ENCODE measurements at places on chromosomes 4 and X.
A peak's percentile ranks its signal among the peaks of the same experiment; 100 is the strongest.

- DNase-seq, result no peak
These were observed 163.6 kb downstream of the ZNF674 start for GRCh38 chrX:46381630-46382029.

- DNase-seq, result no peak
These were observed 198.1 kb upstream of the FTHL17 start for GRCh38 chrX:31269914-31270313.

- no peak for DNase-seq
These were observed 63.6 kb downstream of the PDLIM5 start for GRCh38 chr4:94515365-94515764.

DNA sequence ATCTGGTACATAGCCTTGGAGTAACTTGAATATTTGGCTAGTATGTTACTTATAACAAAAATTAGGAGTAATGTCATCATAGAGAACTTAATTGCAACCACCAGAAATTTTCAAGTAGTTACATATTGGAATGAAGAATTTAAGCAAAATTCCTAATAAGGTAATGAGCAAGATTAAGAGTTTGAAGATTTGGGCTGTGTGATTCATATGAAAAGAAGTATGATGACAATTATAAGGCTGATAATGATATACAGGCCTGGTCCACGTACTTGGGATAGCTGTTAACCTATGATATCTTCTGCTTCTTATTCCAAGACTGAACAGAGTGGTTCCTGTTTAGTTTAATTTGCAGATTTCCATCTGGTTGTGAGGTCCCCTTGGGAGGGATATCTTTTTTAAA is 463.9 kb downstream of the RAPGEF2 start:
- no peak for DNase-seq

DNA sequence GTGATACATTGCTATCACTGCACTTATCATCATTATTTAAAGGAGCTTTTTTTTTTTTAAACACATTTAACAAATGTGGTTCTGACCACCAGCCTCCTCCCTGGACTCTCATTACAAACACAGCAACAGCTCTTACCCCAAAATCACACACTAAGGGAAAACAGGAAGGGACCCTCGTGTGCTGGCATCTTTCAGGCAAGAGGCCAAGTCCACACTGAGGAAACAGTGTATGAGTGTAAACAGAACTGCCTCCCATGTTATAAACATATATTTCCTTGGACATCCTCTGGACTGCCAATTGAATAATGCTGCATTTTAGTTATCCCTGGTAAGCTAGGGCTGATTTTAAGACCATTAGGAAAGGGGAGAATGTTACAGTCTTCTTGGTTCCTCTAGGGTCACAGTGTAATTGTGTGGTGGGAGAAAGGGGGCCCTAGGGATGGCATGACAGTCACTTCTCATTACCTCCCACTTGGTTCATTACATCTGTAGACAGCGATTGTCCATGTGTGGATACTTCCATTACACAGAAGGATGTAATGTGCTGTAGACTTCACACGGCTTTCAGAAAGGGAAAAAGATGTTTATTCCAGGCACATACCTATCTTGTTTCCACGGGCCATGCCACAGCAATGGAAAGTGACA is 244.6 kb upstream of the TET2 start:
- DNase-seq, result no peak

DNA sequence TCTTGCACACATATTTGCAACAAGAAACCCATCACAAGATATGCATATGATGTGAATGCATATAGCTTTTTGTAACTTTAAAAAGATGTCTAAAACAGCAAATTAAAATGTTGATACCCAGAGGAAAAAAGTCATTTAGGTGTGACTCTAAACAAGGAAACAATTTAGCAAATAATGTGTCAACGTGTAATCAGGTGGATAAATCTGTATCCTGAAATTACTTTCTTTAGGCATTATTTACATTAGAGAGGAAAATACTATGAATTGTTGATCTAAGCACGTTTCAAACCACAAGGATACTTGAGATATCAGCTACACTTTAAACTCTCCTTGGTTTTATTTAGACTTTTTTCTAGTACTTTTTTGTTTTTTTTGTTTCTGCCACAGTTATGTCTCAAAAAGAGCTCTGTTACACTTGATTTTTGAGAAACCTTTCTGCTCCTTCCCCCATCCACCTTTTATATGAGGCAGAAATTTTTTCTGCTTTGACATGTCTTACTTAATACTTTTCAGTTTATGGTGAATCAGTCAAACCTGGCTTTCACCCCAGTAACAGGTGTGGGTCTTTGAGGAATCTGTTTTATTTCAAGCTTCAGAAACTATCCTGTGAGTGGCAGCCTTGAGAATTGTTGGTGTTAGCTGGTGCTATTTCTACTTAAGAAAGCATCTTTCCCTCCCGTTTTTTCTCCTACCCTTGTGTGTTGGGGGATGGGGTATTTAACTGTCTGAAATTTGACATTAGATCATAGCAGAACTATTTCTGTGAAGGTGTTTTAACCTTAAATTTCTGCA is 1.9 kb downstream of the NPNT start:
- DNase-seq, result no peak

GRCh38 chrX:154419688-154420401 is 8.5 kb downstream of the TAFAZZIN start:
- DNase-seq, result no peak

GRCh38 chrX:133575501-133576136 is 160.3 kb upstream of the GPC4 start:
- no peak for DNase-seq

- DNase-seq, result no peak
These were observed 63.7 kb upstream of the CAMK2D start for GRCh38 chr4:113825272-113825671.

- no peak for DNase-seq
These were observed 39.0 kb downstream of the GABRA3 start for GRCh38 chrX:152412105-152412504.

DNA sequence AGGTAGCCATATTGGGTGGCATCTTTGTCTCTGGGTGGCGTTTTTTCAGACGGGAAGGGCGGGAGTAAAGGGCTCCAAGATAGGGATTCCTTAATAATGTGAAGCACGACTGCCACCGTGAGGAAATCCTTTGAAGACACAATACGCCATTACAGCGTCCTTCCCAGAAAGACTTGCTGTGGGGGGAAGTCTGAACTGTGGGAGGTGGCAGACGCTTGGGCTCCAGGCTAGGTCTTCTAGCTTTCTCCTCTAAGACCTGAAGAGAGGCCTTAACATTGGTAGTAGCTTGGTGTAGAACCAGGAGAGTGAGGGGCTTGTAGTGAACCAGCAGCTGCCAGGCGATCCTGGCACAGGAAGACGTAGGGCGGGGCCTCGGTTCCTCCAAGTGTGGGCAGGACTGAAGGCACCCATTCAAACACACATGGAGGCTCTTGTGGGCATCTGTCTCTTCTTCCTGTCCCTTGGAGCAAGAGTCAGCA is 197.3 kb downstream of the OR13H1 start:
- DNase-seq, result peak; percentile 87

- no peak for DNase-seq
These were observed 2576.8 kb downstream of the PCDH7 start for GRCh38 chr4:33296876-33297455.

- DNase-seq, result no peak
These were observed 24.2 kb downstream of the CHST7 start for GRCh38 chrX:46597771-46598170.

- no peak for DNase-seq
These were observed 102.3 kb downstream of the F11 start for GRCh38 chr4:186368281-186368680.

DNA sequence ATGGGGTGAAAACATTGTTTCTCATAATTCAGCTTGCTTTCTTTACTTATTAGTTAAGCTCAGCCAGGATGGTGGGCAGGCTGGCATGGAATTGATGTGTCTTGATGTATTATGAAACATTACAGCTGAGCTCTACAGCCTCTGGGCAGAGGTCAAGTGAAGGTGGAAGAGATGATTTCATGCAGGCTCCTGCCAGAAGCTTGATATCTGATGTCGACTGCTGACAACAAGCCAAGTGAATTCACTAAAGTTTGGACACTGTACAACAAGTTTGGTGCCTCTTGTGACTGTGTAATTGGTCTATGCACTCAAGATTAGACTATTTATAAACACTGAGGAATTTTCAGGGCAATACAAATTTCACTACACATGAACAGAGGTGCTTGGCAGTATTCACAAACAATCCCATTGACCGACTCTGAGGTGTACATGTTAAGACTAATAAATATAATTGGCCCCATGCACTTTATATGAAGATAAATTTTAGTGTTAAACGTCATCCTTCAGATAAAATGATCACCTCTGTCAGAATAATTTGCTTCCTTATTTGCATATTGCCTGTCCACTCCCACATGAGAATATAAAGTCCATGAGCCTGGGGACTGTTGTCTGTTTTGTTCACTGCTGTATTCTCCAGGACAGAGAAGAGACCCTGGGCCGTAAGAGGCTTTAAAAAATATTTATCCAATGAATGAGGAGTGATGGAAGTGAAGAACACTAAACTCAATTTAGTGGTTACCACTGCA is 612.2 kb downstream of the IQCM start:
- no peak for DNase-seq

DNA sequence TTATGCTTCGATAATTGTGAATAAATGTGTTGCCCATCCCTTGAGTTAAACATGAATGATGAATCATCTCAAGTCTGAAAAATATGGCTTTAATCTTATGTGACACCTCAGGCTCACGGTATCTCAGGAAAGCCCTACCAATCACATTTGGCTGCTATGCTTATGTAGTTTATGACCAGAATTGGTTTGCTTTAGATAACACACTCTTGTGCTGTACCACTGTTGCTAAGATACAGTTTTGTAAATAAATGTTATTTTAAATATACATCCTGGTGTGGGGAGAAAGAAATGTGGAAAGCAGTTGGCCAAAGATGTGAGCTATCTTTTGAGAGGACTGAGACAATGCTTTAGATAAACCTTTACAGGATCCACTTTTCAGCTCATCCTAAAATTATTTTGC is 63.2 kb downstream of the NPY1R start:
- no peak for DNase-seq

DNA sequence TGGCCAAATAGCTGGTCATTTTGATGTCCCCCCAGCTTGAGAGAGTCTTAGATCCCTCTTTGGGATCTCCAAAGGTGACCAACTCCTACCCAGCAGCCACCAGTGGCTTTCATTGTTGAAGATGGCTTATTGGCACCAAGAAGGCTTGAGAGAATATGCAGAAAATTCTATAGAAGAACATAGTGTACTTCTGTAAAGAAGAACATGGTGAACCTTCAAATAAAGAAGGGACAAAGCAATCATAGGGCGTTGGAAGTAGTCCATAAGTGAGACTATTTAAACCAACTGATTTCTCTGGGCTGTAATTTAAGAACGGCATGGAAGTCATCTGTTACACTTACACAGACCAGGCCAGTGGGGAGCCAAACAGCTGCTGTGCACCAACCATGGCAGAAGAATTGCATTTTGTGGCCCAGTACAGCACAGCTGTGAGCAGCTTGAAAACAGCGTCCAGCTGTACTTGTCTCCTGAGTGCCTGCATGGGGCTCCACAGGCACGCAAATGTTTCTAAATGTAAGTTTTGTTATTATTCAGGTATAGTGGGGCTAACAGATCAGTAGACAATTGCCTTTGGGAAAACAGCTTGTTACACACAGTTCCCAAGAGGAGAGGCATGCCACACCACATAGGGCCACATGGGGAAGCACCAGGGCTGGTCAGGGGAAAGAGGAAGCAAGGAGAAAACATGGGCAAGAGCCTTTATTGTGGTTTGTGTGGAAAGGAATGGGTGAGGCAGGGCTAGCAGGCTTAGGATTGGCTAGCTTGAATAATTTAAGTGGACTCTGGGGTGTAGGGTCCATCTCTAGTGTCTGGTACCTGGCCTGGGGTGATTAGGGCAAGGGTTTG is 125.0 kb downstream of the ARHGAP6 start:
- no peak for DNase-seq

DNA sequence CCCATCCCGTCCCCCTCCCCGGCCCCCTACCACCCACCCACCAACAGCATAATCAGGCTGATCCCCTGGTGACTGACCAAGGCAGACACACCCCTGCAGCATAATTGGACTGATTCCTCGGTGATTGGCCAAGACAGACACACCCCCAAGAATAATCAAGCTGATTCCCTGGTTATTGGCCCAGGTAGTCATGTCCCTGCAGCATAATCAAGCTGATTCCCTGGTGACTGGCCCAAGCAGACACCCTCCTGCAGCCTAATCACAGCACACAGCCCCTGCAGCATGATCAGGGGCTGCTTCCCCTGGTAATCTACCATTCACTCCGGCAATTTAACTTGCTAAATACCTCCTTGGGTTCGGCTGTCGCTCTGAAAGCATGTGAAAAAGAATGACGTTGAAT is 47.5 kb upstream of the STS start:
- DNase-seq, result no peak

GRCh38 chr4:145635117-145635516 is 15.9 kb downstream of the MMAA start:
- DNase-seq, result no peak

DNA sequence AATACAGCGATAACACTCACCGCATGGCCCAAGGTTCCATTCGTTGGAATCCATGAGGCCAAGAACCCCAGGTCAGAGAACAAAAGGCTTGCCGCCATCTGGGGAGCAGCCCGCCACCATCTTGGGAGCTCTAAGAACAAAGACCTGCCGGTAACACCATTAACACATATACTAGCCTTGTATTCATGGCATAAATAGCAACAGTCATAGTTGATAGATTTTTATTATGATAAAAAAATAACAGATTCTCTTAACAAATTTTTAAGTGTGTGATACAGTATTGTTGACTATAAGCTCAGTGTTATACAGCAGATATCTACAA is 309.4 kb downstream of the GLUD2 start:
- no peak for DNase-seq

GRCh38 chr4:188194421-188194820 is 55.2 kb downstream of the TRIML1 start:
- no peak for DNase-seq

DNA sequence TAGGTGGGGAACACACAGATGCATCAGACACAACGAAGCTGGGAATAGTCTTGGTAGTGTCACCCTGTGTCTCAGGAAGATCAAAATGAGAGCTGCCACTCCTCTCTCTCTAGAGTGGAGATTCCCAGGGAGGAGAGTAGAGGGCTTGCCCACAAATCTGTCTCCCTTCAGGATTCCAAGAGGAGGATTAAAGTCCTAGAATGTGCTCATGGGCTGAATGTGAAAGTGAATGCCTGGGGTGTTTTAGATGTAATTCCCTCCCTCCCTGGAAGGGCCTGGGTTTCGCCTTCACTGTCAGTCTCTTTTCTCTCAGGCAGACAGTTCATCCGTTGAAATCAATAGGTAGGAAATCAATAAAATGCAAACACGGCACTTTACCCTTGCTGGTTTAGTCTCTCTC is 282.6 kb upstream of the PPARGC1A start:
- no peak for DNase-seq
